ENCODE measurements at places on chromosomes 1 and 21. TPM values are rescaled to one million over a fixed set of nuclear protein-coding genes. Genes with fewer than 3 reads are reported as not detected.

NDUFS2 gene
- polyA plus RNA-seq, result 126 TPM

GRCh38 chr1:226937940-226938725, 2.0 kb upstream of the COQ8A start:
- no peak for DNase-seq

DNA sequence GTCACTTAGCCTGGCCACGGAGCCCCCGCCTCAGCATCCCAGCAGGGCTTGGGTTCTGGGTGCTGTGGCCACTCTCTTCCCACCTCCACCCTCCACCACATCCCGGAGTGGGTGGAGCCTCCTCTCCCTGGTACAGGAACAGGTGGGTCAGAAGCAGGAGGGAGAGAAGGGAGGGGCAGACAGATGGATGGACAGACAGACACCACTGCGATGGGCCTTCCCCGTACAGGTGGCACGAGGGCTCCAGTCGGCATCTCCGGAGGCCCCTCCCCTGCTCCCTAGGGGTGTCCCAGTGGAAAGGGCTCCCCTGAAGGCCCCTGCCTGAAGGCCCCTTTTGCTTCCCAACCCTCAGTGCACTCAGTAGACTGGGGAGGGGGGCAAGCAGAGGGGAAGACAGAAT, 96.9 kb upstream of the TARDBP start:
- DNase-seq, result no peak

DNA sequence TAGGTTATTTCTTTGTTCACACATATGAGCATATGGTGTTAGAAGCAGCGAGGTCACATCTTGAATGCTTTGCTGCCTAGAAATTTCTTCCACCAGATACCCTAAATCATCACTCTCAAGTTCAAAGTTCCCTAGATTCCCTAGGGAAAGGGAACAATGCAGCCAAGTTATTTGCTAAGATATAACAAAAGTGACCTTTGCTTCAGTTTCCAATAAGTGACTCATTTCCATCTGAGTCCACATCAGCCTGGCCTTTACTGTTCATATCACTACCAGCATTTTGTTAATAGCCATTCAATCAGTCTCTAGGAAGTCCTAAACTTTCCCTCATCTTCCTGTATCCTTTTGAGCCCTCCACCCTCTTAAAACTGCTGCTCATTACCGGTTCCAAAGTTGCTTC, 1502.5 kb downstream of the KCNT2 start:
- DNase-seq, result no peak

GRCh38 chr1:1889090-1889750, 1.7 kb downstream of the GNB1 start:
- DNase-seq, result no peak

- DNase-seq, result no peak
These were observed 96.0 kb downstream of the CLIC6 start for GRCh38 chr21:34764715-34765284.

All from left renal pelvis (tissue), 4 donors.